ENCODE measurements at places on chromosomes 3 and 15.

- no peak for DNase-seq
Observed at GRCh38 chr3:58973796-58974195, 76.0 kb downstream of the CFAP20DC start.

DNA sequence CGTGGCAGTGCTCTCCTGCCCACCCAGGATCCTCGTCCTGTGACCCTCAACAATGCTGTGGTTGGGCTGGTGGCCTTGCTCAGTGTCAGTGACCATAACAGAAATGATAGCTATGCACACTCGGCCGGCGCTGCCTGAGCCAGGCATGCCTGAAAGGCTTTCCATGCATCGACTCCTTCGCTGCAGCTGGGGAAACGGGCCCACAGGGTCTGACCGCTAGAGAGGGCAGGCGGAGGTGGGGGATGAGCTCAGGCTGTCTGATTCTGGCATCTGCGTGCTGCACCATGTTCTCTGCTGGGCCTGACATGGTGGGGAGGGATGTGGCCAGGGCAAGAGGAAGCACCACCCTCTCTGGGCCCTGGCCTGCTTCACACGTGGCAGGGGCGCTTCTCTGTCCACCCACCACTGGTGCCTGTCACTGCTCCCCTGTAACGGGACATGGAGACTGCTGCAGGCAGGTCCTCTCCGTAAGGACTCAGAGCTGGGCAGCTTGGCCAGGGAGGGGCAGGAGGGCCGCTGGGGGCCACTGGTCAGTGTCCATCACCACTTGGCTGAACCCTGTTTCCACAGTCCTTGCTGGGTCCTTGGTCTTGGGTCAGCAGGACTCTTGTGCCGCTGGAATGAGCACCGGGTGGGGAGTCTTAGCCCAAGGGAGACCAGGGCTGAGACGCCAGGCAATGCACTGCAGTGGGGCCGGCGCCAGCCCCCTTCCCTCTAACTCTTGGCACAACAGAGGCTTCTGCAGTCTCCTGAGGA lies 64.1 kb upstream of the RPL32 start:
- no peak for DNase-seq

DNA sequence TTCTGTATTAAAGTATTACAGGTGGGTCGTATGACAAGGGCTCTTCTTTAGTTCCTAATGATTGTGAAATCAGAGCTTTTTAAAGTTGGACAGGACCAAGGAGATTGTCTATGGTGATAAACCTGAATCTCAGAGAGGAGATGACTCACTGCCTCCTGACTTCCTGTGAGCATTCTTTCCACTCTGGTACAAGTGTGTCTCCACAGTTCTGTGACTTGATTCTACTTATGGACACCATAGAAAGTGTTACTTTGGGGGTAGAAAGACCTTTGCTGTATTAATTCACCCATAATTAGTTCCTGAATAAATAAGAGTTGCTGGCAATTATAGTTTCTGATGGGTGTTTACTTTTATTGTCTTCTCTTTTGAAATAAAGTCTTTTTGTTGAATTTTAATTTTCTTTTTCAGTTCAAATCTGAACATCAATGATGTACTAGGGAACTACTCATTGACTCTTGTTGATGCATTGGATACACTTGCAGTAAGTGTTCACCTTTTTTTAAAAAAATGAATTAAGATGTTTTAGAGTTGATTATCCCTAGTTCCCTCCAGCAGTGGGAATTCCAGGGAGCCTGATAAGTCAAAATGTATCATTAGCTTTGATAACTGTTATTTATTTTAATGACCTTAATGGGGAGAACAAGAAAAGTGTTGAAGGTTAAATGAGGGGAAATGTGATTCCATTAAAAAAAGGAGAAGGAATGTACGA lies 7.4 kb downstream of the EDEM1 start:
- DNase-seq, result no peak

GRCh38 chr3:183385698-183386613 lies 42.5 kb downstream of the MCF2L2 start:
- peak; percentile 26 for DNase-seq

GRCh38 chr15:25735550-25736384 lies 127.4 kb downstream of the ATP10A start:
- DNase-seq, result no peak

- DNase-seq, result no peak
Observed at GRCh38 chr15:65055201-65055870, 10.1 kb downstream of the SLC51B start.

DNA sequence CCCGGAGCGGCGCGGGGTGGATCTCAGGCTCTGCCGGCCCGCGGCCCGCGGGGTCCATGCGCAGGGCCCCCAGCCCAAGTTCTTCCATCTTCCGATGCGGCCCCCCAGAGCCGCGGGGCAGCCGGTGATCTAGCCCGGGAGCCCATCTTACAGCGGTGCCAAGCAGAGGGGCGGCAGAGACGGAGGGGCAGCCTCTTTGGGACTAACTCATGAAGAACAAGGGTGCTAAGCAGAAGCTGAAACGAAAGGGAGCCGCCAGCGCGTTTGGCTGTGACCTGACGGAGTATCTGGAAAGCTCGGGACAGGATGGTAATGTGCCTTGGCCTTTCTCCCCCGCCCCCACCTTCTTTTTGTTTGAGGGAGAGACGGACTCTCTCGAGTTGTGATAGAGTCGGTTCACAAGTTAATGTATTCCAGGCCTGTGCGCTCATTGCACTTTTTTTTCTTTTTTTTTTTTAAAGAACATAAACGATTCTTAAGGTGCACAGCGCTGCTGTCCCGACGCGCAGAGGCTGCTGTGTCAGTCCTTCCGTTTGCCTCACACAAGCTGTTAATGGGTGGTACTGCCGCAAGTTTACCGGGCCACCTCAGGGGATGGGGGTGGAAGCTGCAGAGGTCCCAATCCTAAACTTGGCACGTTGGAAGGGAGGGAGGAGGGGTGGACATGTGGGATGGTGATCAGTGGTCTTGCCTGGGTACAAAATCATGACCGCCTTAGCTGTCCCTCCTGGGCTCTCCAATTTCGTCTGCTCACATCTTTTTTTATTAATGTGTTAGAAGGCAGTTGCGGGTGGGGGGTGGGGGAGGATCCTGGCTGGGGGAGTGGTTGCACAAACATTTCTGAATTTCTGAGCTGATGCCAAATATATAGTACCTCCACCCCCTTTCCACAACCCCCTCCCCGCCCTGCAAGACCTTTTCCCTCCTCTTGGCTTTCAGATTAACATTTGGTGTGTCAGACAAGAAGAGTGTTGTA lies 801 bp downstream of the ARHGAP31 start:
- DNase-seq, result no peak

DNA sequence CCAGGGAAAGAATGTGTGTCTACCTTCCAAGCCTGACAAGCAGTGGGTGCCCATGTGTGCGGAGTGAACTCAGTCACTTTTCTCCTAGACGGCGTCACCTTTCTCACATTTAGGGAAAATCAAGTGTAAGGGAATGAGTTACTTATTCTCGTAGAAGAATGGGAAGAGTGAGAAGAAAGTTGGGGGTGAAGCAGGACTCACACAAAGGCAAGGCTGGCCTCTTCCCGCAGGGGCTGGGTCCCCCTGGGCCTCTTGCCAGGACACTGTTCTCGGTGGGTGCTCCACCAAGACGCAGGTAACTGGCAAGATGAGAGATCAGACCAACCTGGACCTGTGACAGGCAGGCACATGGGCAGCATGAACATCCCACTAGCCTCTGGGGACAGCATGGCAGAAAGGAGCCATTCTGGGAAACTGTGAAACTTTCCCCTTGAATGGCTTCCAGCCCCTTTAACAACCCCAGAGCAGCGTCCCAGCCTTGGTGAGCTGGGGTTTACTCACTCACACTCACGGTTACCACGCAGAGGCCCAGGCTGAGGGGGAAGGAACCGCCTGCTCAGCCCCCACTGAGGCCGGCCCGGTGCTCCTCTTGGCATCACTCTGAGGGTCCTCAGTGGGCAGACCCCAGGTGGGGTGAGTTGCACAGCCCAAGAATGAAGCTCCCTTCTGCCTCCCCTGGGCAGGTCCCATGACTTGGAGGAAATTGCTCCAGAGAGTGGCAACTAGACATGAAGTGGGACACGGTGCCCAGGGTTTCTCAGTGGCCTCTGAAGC lies 15.0 kb upstream of the SRP14 start:
- no peak for DNase-seq

DNA sequence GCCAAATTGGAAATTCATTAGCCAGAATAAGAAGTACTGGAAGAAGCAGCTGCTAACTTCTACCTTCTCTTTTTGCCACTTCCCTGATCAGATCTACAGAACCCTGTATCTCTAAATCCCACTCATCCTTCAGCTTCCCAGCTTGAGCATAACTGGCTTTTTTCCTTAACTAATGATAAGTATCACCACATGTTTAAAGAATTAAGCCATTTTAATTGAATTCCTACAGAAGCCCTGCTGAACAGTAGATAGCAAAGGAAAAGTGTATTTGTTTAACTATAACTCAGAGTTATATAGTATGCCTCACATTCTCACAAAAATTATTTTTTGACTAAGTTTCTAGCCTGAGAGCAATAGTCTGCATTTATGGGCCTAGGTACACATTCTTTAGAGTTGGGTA lies 262.4 kb downstream of the UBE2E2 start:
- DNase-seq, result no peak

DNA sequence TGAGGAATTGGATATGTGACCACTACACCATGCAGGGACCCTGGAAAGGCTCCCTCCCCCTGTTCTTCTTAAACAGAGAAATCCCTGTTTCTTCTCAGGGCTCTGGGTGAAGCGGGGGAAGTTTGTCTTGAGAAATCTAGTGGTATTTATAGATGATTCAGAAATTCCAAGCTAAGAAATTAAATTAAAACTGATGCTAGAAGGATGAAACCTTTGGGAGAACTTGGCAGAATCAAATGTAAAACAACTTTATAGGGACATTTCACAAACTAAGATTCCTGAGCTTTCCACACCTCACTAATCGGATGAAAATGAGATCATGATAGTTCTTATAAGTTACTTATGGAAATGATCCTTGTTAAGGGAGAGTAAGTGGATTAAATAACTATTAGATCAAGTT lies 54.2 kb downstream of the FBXL2 start:
- no peak for DNase-seq

DNA sequence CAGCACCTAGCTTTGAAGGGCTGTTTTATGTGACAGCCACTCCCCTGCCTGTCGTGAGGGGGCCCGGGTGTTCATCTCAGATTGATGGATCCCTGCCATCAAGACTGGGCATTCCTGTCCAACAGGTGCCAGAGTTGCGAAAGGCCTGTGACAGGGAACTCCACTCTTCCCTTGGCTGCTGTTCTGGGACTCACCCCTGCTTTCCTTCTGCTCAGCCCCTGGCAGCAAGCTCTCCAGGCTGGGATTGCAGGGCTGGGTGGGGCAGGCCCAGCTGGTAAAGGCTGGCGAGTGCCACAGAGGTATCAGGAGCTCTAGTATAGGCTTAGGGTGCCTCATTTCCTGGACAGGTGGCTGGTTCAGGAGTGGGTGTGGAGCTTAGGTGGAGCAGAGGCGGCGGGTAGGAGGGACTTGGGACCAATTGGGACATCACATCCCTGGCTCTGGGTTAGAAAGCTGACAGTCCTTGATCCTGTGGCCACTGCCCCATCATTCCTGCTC lies at the start of gene PLA2G4B:
TSS of gene PLA2G4B (plus strand) at position 448 of the 498 bp plus-strand sequence. CDS start 67 bp downstream, outside the sequence.
- no peak for DNase-seq

GRCh38 chr3:14141144-14141543 lies 16.3 kb downstream of the TMEM43 start:
- DNase-seq, result no peak

DNA sequence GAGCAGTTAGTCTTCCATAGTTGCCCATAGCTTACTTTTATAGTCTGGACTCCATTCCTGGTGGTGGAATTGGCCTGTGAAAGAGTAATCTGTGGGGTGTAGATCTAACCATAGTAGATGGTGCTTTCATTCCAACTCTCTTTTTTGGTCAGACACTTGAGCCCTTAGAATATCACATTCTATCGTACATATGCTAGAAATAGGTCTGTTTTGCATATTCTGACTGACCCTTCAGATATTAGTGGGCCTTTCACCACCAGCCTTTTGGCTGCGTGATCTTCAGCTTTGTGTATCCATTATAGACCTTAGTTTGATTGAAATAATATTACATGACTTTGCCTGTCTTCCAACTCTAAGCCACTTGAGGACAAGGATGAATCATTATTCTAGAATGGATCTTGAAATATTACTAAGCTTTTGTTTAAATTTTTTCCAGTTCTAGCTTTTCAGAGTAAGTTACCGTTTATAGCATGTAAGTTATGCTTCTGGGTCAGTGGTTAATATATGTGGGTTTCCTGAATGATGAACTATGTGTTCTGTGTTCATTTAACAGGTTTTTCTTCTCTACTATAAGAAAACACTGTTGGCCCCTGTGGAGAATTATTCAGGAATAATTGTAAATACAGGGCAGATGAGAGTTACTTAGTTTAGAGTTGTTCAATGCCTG lies 8.7 kb downstream of the RAB7A start:
- no peak for DNase-seq

GRCh38 chr15:48940508-48940907 lies 23.2 kb downstream of the SHC4 start:
- DNase-seq, result no peak

GRCh38 chr15:57692709-57693108 lies 13.8 kb upstream of the POLR2M start:
- DNase-seq, result no peak

DNA sequence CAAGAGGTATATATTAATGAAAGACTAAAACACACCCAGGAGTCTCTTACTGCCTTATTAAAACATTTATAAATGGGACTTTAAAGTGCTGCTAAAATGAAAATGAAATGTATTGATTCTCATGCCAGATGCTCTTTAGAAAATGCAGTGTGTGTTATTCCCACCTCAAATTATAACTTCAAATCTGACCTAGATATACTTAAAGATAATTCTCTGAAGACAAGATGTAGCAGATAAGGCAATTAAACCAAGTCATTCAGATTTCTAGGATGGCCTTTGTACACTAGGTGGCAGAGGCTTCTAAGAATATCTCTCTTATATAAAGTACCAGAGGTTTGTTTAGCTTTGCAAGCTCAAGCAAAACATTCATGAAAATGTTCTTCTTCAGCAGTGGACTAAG lies 26.9 kb upstream of the GOLGA8B start:
- no peak for DNase-seq

GRCh38 chr3:190325923-190326322 lies 3.7 kb upstream of the CLDN1 start:
- no peak for DNase-seq

DNA sequence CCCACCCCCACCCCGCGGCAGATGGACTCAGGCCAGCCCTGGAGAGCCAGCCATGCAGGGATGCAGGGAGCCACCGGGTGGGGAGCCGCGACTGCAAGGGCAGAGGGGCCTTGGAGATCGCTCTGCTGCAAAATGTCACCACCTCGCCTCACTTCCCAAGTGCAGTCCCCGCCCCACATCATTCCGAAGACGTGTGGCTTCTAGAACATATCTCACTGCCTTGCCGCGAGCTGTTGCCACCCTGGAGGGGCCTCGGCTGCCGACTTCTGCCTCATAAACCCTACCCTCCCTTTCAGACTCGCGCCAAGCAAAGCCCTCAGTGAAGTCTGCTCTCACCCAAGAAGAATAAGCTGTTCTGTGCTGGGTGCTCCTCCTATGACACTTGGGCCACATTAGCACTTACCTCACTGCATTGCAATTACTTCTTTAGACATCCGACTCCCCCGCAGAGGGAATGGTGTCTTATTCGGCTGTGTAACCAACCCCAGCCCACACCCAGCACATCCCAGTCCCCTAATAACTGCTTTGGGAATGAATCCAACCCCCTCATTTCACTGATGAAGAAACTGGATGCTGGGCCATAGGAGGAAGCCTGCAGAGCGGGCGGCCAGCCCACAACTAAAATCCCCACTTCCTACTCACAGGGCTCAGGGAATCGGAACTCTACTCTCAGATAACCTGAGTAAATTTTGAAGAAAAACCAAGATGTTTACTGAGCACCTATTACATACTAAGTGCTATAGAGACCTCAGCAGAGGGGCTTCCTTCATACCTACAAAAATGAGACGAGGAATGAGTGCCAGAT lies 8.6 kb downstream of the TLE3 start:
- DNase-seq, result no peak

Data from NCI-H1092 (cell line).